Stimulated activated CD8-positive, alpha-beta memory T cell treated with anti-CD3 and anti-CD28 coated beads, Interleukin-15, amount 100 ng/mL, for 4 hours (primary cell): ENCODE measurements at places on chromosomes 7 and 10.

GRCh38 chr10:132646443-132647097 is 109.0 kb downstream of the INPP5A start:
- no peak for DNase-seq

DNA sequence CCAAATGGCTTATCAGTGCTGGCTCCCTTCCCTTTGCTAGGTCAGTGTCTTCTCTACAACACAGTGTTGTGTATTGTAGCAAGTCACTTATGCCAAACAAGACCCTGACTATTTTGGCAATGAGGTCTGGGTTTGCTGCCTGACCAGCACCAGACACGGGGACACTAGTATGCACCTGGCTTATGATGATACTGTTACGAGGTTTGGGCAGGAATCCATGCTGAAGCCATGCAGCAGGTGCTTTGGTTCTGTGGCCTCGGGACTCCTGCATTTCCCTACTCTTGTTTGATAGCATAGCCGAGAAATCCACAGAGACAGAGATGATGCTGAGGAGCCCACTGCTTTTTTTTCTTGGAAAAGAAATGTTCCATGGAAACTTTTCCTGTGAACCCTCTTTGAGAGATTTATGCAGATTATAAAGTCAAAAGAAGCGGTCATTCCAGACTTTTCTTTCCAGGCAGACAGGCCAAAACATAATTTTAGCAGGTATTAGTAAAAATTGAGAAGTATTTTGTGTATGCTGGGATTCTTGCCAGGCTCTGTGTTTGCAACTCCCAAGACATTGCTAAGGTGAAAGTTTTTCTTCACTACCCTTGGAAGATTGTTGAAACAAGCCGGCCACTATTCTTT is 291.1 kb downstream of the BBS9 start:
- no peak for DNase-seq

DNA sequence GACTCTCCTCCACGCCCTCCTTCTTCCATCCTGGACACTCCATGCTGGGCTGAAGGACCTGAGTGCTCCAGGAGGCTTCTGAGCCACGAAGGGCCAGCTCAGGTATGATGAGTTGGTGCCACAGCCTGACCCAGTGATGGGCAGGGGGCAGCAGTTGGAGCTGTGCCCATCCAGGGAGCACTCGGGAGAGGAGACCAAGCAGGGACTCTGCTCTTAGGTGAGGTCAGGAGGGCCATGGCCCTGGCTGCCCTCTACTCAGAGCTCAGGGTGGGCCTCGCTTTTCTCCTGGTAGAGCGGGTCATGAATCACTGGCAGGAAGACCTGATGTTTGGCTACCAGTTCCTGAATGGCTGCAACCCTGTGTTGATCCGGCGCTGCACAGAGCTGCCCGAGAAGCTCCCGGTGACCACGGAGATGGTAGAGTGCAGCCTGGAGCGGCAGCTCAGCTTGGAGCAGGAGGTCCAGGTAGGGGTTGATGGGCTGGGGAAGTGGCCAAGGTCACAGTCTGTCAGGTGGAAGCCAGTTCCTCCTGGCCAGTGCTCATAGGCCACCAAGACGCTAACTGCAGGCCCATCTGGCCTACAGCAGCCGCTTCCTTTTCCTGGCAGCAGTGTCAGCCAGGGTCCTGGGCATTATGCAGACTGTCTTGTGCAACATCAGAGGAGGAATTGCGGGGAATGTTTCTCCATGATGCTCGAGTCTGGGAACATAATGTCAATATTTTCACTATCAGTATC is 50.8 kb downstream of the ALOX5 start:
- no peak for DNase-seq

- no peak for DNase-seq
Measured at GRCh38 chr7:136637813-136638212, 230.6 kb upstream of the CHRM2 start.

- no peak for DNase-seq
Measured at GRCh38 chr10:99555825-99556523, 23.2 kb downstream of the NKX2-3 start.

GRCh38 chr7:16071246-16071857 is 350.0 kb downstream of the CRPPA start:
- no peak for DNase-seq

- no peak for DNase-seq
Measured at GRCh38 chr10:99527526-99528493, 4.9 kb upstream of the NKX2-3 start.

GRCh38 chr7:44375236-44375699 is 49.9 kb upstream of the CAMK2B start:
- DNase-seq: no peak

- no peak for DNase-seq
Measured at GRCh38 chr10:103044942-103045489, 126.9 kb downstream of the CNNM2 start.

- DNase-seq: no peak
Measured at GRCh38 chr7:146658604-146659003, 542.0 kb downstream of the CNTNAP2 start.

DNA sequence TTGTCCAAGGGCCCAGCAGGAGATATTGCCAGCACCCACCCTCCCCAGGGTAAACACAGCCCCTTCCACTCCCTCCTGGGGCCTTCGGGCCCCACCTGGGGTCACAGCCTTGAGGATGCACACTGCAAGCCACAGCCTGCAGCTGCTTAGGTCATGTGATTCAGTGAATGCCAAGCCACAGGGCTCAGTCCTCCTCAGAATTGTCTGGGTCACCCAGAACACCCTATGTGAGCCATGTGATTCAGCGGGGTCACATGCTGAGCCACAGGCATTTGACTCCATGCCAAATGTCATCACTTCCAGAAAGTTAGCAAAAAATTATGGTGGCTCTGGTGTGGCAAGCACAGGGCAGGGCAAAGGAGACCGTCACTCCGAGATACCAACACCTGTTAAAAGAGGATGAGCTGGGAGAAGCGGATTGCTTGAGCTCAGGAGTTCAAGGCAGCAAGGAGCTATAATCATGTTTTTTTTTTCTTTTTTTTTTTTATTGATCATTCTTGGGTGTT is 17.2 kb upstream of the PSAP start:
- DNase-seq: no peak

- DNase-seq: no peak
Measured at GRCh38 chr7:83475420-83475819, 173.5 kb downstream of the SEMA3E start.

DNA sequence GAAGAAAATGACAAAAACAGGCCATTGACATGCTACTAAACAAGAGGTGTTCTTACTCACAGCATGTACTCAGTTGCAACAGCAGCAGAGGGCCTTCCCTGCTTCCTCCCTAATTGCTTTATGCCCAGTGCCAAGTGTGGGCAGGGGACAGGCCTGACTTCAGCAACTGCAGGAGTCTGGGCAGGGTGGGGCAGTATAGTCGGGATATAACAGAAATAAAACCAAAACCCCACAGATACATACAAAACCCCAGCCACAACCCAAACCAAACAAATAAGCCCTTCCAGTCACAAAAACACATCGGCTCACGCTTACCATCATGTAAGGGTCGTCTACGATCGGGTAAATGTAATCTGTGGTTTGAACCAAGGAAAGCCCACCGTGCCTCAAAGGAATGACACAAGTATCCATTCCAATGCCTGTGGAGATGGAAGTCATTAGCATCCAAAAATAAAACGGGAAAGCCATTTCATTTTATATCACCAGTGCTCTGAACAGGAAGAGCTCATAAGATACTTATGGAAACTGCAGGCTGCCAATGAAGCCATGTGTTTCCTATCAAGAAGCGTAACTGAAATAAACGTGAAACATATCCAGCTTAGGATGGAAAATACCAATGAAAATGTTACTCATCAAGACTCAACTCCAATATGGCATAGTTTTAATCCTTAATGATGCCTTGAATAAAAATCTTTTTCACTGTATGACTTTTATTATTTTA is 9.5 kb downstream of the SEPHS1 start:
- no peak for DNase-seq

DNA sequence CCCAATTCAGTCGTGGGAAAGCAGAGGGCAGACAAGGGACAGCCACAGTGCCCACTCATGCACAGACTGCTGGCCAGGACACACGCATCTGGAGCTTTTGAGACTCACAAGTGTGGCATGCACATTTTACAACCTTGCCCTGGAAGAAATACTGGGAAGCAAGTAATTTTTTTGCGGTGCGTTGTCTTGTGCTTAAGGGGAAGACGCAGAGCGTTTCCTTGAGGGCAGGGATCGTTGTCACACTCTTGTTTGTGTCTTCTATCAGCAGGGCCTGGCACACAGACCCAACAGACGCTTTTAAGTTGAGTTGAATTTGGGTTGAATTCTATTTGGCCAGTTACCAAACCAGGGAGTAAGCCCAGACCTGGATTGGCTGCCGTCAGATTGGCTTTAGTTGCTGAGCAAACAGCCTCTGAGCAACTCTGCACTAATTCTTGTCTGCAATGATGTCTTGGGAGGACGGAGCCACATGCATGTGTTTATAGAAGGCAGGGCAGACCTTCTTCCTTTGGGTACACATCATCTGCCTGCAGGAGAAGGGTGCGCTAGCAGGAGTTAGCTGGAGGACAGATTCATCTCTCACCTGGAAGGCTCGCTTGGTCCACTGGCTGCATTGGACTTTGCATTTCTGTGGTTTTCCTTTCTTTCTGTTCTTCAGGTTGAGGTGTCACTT is 38.4 kb downstream of the IL2RA start:
- no peak for DNase-seq

DNA sequence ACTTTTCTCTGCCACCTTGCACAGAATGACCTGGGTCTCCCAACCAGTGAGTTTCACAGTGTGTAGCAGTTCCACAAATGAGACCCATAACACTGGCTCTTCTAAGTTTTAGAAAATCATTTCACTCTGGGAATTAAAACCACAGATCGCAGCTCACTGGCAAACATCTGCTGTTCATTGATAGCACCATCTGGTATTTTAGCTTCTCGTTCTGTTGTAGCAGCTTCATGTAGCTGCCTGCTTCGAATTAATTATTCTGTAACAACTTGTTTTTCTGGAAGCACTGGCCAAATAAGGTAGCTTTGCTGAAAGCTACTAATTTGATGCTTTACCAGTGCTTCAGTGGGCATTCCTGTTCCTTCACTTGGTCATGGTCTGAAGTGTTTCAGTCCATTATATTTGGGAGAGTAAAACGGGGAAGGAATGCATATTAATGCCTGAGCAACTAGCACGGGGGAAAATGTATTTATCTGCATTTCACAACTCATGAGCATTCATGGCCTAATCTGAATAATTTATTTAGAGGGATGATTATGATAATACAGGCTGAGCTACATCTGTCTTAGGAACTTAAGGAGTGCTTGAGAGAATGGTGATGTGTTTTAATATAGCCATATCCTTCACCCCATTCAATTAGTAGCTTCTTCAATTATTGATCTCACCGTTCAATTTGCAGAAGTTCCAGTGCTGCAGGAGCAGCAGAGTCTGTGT is 447.4 kb downstream of the XPNPEP1 start:
- no peak for DNase-seq
